ENCODE measurements at places on chromosomes 16 and 17.
A peak's percentile ranks its signal among the peaks of the same experiment; 100 is the strongest.

GRCh38 chr17:27541301-27542023 lies 85.2 kb downstream of the KSR1 start:
- no peak for DNase-seq

- DNase-seq = peak; percentile 61
Observed at GRCh38 chr16:2250652-2251295, 613 bp downstream of the ECI1 start.

DNA sequence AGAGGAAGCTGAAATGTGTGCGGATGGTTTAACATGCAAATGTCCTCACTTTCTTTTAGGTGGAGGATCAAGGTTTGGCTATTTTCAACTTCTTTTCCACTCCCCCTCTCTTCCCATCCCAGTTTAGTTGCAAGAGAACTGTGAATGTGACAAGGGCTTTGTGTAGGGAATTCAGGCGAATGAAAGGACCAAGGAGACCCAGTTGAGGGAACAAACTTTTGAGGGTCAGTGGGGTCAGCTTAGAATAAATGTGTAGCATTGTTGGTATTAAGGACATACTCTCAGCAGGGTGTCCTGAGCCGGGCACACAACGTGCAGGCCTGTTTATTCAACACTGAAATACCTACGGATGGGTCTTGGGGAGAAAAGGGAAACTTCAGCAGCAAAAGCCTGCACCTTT lies 346.0 kb downstream of the PMP22 start:
- no peak for DNase-seq

DNA sequence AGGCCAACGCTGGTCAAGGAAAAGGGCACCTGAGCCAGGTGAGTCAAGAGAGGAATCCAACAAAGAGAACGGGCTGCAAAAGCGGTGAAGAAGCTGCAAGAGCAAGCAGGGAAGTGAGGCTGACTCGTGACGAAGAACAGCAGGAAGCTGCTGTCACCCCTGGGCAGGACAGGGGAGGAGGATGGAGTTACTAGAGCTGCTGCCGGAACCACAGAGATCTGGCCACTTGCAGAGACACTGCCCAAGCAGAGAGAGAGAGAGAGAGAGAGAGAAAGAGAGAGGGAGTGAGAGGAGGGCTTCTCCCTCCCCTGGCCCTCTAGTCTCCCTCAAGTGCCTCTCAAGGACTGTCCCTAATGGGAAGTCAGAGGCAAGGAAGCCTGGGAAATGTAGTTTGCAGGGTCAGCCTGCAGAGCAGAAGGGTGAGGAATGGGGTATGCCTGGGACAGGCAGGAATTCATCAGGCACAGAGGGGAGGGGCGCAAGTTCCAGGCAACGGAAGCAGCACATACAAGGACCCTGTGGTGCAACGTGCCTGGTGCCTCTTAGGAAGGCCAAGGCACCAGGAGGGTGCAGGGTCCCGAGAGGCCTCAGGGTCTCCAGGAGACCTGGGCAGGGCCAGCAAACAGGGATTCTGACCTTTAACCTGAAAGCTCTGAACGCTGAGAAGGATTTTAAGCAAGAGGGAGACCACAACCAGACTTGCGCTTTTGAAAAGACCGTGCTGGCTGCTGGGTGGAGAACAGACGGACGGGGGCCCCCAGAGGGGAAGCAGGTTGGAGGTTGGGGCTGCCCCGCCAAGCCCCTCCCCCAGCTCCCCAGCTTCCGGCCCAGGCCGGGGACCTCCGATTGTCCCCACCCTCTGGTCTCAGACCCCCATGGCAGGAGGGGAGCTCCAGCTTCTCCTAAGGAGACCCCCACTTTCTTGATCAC lies 45.8 kb upstream of the CIBAR2 start:
- DNase-seq = peak; percentile 33

GRCh38 chr16:24834459-24835335 lies 11.1 kb upstream of the SLC5A11 start:
- DNase-seq = peak; percentile 48

DNA sequence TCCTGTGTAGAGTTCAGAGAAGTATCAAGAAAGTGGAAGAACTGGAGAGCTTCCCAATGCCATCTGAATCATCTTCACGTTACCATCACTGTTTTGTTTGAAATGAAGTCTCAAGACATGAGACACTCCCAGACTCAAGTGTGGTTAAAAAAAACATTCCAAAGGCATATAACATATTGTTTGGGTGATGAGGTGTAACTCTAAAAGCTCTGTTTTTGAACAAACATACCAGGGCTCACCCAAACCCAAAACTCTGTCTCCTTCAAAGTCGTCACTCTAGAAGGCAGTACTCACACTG lies 6.3 kb upstream of the ZCCHC14 start:
- no peak for DNase-seq

Data from NAMALWA (cell line).